Vagina (tissue), 2 donors: ENCODE measurements at places on chromosomes 7 and 10. TPM values are rescaled to one million over a fixed set of nuclear protein-coding genes. Genes with fewer than 3 reads are reported as not detected.

DNA sequence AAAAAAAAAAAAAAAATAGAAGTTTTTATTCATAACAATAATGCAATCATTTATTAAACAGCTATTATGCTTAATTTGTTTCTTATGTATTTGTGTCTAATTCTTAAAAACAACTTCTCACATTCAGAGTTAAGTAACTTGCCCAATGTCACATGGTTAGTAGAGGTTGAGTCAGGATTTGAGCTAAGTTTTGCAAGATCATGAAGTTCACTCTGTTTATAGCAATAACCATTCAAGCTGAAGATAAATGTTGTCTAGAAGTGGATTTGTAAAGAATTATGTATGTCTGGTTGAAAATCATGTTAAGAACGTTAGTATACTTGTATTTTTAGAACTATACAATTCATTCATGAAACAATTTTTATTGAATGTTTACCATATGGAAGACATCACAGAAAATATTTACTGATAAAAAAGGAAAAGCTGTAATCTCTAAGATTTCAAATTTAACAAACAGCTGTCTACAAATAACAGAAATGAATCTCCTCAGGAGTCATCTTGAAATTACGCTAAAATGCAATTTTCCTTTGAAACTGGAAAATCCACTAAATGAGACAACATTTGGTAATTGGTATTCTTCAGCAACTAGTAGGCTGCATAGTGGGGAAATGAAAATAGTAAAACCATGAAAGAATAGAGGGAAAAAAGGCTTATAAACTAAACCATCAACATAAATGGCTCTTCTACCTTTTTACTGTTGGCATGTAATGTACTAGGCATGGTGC, 70.5 kb upstream of the AHR start:
- no peak for DNase-seq

The SAMD9L gene
- 8.6 TPM for total RNA-seq

The TDRD1 gene
- not detected for total RNA-seq

- no peak for DNase-seq
Observed at GRCh38 chr10:112915590-112916572, 34.2 kb upstream of the TCF7L2 start.

DNA sequence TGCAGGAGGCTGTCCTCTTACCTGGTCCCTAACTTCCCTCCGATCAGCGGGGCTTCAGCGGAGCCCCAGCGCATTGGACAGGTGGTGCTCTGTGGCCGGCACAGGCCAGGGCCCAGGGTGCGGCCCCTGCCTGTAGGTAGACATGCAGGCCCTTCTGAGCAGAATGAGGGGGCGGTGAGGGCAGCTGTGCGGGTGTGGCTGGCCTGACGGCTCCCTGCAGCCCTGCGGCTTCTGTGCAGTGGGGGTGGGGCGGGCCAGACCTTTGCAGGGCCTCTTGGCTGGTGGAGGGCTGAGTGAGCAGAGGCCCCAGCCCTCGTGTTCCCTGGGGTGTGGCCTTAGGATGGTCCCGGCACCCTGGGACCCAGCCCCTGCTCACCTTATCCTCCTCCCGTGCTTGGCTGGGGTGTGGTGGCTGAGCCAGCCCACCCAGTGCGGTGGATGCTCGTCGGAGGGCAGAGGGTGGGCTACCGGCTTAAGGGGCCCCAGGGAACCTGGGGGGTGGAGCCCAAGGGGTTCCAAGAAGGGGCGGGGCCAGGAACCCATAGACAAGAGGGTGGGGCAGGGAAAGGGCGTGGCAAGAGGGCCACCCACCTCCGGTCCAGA, 175.2 kb upstream of the TNRC18 start:
- no peak for DNase-seq

The KNDC1 gene
- 3.4 TPM for total RNA-seq

DNA sequence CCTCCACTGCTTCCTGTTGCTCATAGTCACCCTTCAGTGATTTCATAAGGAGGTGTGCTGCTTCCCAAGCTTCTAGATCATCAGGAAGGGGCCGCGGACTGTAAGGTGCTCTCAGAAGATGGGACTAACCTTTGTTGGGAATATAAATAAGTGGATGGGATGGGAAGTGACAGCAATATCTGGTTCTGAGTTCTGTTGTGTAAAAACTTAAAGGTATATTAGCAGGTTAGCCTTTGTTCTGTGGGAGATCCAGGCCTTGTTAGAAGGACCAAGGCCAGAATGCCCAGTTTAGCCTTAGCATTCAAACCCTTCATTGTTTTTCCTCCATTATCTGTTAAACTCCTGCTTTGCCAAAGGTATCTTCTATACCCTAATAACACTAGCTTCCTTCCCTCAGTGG, 12.4 kb downstream of the BUB3 start:
- DNase-seq: no peak

- DNase-seq: no peak
Observed at GRCh38 chr7:95141755-95142154, 182.6 kb downstream of the PON1 start.

The PRRT4 gene
- total RNA-seq: 7.6 TPM

DNA sequence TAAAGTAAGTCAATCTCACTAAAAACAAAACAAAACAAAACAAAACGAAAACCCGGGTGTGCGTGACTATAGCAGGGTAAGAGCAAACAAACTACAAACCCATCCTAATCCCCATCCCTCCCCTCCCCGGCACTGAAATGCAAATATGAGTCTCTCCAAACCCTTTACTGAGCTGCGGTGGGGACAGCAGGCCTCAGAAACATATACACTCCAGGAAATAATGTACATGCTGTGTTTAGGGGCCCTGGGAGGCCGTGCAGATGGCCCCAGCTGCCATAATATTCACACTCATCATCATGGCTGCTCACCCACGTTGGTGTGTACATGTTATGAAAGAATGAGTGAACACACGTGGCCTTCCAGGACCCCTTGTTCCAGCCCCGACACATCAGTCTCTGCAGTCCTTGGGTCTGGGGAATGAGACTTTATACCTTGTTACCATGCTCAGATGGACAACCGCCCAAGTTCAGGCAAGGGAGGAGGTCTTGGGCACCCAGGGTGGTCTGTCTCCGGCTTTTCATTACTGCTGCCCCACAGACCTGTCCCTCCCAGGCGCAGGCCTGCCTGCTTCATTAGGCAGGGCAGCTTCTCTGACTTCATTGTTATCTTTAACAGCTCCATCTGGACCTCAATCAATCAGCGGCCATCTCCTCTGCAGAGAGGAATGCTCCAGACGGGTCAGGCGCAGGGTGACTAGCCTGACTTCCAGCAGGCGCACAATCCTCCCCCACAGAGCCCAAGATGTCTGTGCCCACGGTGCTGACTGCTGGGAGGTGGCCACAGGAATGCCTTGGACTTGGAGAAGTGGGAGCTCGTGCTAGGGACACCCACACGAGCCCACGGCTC, 20.6 kb downstream of the HSPA12A start:
- no peak for DNase-seq

The EVX1 gene
- total RNA-seq: 2.5 TPM

The CACNA2D1 gene
- 16.9 TPM for total RNA-seq

DNA sequence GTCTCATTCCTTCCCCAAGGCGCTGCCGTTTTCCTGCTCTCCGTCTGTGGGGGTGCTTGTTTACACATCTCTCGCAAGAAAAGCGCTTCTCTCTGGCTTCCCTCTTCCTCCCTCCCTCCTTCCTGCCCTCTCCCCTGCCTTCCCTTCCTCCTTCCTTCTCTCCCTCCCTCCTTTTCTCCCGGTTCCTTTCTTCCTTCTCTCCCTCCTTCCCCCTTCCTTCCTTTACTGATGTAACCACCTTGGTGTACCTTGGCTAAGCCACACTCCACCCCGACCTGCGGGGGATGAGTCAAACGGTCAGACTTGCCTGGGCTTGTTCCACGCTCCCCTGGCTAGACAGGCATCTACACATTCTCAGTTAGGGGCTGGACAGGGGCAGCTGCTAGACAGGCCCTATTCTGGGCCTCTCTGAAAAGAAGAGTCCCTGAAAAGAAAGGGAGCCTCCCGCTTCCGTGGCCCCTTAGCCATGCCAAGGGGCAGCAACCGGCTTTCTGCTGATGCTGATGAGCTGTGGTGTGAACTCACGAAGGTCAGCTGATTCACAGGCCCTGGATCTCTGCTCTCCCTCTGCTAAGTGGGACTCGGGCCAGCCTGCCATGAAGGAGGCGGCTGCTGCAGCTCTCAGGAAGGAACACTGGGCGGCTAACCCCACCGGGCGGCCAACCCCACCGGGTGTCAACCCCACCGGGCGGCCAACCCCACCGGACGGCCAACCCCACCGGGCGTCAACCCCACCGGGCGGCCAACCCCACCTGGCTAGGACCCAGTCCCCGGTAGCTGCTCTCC, 216.8 kb downstream of the TCERG1L start:
- no peak for DNase-seq

DNA sequence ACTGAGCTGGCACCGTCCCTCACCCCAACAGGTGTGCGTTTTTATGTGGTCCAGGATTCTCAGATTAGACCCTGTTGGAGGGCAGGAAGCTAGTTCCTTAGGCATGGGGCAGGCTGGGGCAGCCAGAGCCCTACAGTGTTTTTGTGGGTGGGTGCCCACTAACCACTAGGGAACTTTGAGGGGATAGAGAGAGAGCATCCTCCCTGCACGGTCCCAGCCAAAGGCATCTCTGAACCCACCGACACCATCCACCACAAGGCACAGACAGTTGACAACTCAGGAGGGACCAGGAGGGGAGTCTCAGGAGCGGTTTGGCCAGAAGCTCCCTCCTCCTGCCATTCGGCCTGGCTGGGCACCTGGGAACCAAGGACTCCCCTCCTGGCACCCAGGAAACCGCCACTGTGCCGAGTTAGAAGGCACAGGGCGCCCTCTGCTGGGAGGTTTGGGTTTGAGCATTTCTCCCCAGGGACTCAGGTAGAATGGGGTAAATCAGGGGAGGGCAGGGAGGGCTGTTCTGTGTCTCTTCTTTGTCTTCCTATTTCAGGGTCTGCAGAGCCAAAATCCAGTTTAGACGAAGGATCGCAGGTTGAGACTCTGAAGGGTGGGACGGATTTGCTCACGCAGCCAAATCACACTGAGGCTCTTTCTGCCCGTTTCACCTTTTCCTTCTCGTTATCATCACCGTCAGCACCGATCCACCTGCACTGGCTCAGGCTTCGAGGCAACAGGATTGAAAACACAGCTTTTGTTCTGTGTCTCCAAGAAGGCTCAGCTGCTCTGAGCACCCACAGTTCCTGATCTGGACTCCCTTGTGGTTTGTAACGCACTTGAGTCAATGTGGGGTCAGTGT, 84.8 kb upstream of the COL13A1 start:
- DNase-seq: no peak

DNA sequence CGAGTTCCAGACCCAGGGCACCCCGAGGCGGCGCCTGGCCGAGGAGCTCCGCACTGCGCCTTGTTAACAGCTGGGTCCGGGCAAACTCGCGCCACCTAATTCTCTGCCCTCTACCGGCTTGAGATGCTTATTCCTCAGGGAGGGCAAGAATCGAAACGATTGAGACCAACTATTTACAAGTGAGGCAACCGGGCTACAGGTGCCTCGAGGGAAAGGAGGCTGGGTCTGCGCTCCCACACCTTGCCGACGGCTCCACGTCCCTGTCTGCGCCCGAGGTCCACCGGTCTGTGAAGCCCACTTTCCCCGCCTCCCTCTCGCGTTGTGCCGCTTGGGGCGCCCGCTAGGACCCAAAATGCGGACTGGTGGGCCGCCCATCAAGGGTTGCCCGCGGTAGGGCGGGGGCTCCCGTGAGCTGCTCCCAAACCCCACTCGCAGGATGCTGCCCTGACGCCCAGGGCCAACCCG, 527 bp downstream of the AKR1B1 start:
- no peak for DNase-seq

DNA sequence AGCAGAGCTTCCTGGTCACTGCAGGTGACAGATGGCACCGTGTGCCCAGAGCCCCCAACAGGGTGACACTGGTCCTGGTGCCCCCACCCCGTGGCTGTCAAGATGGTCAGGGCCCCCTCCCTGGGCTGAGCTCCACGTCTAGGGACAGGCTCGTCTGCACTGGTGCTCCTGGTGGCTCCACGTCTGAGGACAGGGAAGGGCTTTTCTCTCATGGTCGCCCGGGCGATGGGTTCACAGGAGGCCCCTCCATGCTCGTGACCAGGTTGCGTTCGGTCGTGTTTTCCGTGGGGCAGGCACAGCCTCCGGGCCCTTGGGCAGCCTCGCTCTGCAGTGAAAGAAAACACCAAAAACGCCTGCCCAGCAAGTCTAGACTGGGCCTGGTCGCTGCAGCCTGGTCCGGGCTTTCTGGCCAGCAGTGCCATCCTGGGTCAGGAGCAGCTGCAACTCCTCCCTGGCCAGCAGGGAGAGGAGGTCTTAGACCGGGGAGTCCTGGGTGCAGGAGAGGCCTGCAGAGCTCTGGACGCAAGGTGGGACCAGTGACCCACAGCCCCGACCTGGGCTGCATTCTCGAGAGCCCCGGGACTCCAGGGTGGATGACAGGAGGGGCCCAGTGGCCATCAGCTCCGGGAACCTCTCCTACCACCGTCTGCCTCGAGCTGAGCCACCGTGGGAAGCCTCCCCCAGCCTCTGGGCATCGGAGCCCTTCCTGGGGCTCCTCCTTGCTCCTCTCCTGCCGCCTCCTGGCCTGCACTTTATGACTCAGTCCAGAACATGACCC, 27.9 kb upstream of the UTF1 start:
- DNase-seq: no peak

The SLC26A3 gene
- not detected for total RNA-seq

The NPTX2 gene
- 13.0 TPM for total RNA-seq

DNA sequence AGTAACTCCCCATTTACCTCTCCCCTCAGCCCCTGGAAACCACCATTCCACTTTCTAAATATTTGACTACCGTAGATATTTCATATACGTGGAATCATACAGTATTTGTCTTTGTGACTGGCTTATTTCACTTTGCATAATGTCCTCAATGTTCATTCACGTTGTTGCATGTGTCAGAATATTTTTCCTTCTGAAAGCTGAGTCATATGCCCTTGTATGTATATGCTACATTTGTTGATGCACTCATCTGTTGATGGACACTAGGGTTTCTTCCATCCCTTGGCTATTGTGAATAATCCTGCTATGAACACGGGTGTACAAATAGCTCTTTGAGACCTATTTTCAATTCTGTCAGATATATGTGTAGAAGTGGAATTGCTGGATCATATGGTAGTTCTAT, 25.8 kb upstream of the TSPAN13 start:
- no peak for DNase-seq

The SLC12A9 gene
- 15.7 TPM for total RNA-seq

DNA sequence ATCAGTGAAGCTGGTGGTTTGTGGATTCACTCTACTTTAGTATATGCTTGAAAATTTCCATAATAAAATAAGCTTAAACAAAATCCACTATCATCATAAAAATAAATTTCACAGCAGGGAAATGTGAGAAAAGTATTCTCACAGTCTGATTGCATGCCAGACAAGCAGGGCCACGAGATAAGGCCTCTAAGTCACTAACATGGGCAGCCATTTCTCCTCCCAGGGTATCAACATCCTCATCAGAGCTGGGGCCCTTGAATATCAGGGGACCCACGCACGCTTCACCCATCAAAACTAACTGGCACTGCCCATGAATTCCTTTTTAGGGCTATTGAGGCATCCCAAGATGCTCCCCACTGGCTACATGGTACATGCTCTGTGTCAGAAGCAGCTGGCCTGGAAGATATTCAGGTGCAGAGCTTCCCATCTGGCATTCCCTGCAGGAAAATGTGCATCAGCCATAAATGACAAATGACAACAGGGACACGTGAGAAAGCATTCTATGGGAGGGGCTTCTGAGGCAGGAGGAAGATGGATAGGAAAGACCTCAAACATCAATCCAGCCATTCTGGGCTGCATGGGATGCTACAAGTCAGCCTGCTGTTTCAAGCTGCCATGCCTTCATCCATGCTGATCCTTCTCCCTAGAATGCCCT, 17.4 kb downstream of the CCDC6 start:
- no peak for DNase-seq
